ENCODE measurements at places on chromosomes 16 and 17.

- DNase-seq: peak; percentile 50
These were observed 8.1 kb upstream of the FLYWCH2 start for GRCh38 chr16:2874912-2875362.

GRCh38 chr17:653724-654123, 60.9 kb downstream of the VPS53 start:
- no peak for DNase-seq

GRCh38 chr17:66000216-66000615, 191.7 kb downstream of the CEP112 start:
- no peak for DNase-seq

DNA sequence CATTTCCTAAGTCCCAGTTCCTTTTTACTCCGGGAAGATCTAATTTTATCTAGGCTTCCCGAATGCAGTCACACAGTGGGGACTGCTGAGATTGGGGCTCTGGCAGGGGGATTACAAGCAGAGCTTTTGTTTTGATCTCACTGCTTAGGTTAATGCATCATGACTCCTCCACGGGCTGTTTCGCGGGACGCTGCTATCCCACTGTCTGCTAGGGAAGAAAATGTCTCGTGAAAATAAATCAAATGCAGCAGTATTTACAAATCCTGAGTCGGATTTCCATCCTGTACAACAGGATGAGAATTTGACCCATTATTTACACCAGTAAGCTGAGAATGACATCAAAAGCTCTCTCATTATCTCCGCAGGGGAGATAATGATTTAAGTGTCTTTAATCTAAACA, 83.8 kb downstream of the CDH11 start:
- DNase-seq: no peak

GRCh38 chr17:5706577-5707210, 122.4 kb upstream of the NLRP1 start:
- DNase-seq: peak; percentile 2
